D721Med (cell line): ENCODE measurements at places on chromosomes 7 and 10.

DNA sequence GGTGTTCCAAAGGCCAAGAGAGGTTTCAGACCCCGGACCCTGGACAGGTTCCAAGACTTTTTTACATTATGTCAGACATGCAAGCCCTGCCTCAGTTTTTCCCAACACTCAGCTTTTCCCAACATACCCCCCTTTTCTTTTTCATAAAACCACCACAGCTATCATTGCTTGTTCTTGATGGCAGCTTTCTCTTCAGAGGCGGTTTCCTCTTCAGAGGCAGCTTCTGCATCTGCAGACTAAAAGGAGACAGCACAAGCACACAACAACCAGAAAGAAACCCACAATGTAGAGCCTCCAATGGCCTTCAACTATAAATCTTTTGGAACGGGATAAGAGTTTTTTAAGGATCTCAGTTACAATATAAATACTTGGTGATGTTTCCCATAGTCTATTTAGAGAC is 19.3 kb downstream of the GIMAP6 start:
- DNase-seq = no peak

GRCh38 chr10:12705943-12706342 is 295.6 kb downstream of the CCDC3 start:
- no peak for DNase-seq

- no peak for DNase-seq
Measured at GRCh38 chr10:70761727-70762350, 23.3 kb downstream of the TBATA start.

DNA sequence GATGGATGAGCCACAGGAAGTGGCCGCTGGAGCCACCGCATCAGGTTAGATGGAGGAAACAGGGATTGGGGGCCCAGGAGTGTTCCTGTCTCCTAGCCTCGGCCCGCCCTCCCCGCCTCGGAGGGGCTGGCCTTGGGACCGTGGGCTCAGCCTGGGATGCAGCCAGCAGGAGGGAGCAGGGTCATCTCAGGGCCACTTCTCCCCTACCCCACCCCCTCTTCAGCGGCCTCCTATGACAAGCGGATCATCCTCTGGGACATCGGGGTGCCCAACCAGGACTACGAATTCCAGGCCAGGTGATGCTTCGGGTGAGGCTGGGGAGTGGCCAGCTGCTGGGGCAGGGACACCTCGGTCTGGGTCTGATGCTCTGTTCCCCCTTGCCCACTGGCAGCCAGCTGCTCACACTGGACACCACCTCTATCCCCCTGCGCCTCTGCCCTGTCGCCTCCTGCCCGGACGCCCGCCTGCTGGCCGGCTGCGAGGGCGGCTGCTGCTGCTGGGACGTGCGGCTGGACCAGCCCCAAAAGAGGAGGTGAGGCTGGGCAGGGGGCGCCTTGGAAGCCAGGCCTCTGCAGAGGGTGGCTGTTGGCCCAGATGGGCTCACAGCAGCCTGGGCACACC is 4.7 kb downstream of the LRWD1 start:
- DNase-seq = no peak

DNA sequence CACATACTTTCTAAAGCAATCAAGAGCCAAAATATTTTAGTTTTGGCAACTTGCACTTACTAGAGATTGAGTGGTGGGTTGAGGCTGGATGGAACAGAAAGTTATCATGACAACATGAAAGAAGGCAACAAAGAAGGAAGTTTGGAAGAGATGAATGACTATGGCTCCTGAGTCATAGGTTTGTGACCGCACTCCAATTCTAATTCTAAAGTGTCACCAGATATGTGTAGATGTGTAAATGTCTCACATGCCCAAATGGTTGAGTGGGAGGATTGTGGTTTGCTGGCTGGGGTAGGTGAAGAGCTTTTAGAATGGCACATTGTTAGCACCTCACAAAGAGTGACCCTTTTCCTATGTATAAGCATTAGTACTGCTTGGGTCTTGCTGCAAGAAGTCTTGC is 20.2 kb downstream of the TAS2R16 start:
- no peak for DNase-seq

- no peak for DNase-seq
Measured at GRCh38 chr7:75617634-75618234, 121.0 kb downstream of the HIP1 start.

- DNase-seq = no peak
Measured at GRCh38 chr7:11452476-11452875, 379.5 kb downstream of the THSD7A start.

DNA sequence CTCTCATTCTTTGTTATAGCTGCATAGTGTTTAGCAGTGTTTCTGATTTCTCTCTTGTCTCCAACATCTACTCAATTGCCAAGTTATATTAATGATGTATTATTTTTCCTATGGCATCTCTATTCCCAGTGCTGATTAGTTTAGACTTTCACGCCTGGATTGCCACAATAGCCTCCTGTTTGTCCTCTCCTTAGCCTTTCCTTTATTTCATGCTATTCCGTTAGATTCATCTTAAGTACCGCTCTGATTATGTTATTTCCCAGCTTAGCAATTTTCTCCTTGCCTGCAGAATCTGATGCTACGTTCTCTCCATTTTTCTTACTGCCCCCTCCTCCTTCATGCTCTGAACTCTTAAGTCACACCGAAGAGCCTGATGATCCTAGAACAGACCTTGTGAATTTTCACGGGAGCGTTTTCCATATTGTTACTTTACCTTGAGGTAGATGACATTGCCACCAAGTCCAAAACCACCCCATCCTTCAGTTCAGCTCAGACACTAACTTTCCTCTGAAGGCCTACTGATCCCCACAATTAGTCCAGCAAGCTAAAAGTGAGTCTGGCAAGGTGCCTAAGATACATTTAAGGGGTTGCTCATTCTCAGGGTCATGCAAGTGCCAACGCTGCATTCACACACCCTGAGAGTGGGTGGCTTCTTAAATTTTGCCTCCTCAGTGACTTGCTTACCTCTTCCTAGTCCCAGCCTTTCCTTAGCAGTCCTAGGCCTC is 6.6 kb upstream of the NRF1 start:
- no peak for DNase-seq

- DNase-seq = no peak
Measured at GRCh38 chr7:116698930-116699721, 27.1 kb downstream of the MET start.

DNA sequence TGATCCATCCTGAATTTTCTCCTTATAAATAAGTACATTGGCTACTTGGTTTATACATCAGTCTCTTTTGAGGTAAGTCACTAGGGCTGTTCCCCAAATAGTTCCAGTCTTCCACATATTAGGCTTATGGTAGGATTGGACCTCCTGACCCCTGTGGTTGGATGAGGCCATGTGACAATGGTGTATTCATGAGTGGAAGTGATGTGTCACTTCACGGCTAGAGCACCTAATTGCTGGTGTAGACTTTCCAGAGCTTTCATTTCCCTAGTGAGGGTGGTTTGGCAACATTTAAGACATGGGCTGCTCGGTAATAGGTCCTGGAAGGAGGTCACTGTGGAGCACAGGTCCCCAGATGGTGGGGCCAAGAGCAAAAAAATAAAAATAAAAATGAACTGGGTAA is 141.2 kb upstream of the ABCB5 start:
- no peak for DNase-seq

- DNase-seq = no peak
Measured at GRCh38 chr7:130363026-130363847, 17.1 kb upstream of the CPA1 start.

DNA sequence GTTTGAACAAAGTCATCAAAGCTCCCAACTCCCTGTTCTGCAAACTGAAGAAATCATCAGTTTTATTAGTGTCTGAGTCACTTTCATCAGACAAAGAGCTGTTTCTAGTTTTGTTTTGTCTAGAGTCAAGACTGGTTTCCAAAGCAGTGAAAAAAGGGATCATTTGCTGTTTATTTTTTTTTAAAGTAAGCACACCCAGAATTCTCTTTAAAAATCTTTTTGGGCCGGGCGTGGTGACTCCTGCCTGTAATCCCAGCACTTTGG is 972.0 kb upstream of the CELF2 start:
- DNase-seq = no peak

DNA sequence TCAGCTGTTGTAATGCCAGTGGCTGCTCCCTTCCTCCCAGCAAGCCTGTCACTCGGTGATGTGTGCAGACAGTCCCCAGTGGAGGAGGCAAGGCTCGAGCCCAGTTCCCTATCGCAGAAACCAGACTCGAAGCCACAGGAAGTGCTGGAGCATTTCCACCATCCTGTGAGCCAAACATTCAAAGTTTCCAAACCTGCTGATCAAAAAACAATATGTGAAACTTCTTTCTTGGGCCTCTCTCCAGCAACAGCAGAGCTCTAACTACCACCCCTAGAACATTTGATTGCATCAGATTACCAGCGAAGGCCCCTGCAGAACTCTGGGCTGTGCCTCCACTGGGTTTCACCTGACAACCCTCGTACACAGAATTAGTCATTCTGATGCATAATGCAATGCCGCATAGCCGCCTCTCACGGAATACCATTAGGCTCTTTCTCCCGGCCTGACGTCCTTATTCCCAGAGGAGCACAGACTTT is 94.0 kb downstream of the ELMO1 start:
- DNase-seq = no peak

DNA sequence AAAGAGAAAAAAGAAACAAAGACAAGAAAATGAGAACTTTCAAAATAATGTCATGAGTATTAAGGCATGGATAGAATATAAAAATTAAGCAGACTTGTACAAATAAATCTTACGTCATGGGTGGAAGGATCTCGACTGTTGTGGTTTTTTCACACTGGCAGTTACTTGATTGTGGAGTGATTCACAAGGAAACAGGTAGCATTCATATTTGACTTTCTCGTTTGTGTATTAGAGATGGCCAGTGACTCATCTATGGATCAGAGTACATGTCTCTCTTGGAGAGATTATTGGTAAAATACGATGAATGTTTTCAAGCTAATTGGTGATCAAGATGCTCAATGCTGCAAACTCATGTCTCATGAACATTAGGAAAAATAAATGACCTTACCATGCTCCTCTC is 564.3 kb downstream of the GATA3 start:
- DNase-seq = no peak

DNA sequence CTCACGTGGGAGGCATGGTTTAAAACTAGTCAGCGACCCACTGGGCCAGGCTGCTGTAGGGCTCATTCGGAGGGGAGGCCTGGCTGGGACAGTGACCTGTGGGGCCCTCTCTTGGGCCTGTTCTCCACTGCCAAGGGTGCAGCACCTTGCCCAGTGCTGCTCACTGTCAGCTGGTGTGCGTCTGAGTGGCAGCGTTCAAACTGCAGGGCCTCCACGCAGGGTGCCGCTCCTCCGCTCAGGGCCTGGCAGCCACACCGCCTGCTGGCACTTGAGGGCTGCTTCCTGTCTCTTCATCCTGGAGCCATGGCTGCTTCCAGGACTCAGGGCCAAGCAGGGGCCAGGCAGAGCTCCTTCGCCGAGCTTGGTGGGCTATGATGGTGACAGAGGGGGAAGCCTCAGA is 18.3 kb downstream of the ADAMTS14 start:
- no peak for DNase-seq

DNA sequence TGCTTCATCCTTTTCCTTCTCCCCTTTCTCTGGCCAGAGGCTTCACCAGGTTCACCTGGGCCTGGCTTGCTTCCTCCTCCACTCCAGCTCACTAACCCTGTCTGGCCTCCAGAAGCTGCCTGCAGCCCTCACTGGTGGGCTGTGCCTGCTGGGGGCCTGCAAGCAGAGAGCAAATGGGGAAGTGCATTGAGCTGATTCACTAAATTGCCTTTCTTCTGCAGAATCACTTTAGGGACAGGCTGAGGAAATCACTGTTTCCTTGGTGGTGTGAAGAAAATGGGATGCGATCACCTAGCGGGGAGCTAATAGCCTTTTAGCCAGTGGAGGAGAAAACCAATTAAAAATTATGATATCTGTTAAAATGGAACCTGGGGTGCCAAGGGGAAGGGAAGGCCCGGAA is 3.0 kb downstream of the RET start:
- DNase-seq = no peak

- DNase-seq = no peak
Measured at GRCh38 chr7:25384788-25385505, 156.7 kb upstream of the NPVF start.

DNA sequence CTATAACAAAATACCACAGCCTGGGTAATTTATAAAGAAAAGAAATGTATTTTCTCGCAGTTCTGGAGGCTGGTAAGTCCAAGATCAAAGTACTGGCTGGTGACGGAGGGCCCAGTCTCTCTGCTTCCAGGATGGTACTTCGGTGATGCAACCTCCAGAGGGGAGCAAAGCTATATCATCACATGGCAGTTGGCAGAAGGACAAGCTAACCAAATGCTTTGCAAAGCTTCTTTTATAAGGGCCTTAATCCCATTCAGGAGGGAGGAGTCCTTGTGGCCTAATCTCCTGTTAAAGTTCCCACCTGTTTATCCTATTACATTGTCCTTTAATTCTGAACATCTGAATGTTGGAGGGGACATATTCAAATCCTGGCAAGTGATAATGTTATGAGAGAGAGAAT is 134.1 kb upstream of the SP4 start:
- no peak for DNase-seq

GRCh38 chr10:27223964-27224363 is 16.6 kb downstream of the ACBD5 start:
- DNase-seq = no peak

DNA sequence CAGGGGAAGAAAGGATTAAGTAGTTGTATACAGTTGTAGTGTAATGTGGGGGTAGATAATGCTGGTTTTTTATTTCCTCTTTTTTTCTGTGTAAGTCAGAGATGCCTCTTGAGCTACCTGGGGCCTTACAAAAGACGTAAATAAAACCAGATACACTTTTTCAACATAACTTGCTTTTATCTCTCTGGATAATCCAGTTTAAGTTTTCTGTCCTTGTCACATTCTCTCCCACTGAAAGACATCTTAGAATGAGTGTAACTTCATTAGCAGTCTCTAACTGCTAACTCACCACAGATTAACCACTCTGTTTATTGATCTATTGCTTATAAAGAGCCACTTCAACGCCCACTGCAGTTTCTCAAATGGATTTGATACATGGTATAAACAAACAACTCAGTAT is 64.1 kb upstream of the LRRN3 start:
- DNase-seq = no peak

DNA sequence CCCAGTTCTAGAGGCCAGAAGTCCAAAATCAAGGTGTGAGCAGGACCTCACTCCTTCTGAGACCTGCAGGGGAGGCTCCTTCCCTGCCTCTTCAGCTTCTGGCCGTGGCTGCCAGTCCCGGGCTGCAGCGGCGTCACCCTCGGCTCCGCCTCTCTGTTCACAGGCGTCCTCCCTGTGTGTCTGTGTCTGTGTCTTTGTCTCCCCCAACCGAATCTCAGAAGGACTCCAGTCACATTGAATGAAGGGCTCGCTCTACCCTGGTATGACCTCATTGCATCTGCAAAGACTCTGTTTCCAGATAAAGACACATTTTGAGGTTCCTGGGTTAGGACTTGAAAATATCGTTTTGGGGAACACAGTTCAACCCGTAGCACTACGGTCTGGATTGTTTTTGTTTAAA is 33.1 kb upstream of the GALNT11 start:
- DNase-seq = no peak

- no peak for DNase-seq
Measured at GRCh38 chr7:99028261-99028973, 115.5 kb downstream of the SMURF1 start.

GRCh38 chr7:47578579-47579270 is 3.2 kb downstream of the TNS3 start:
- no peak for DNase-seq
